ENCODE measurements at places on chromosomes 7 and 10. TPM values are rescaled to one million over a fixed set of nuclear protein-coding genes. Genes with fewer than 3 reads are reported as not detected.

Gene DLX6
- total RNA-seq: not detected

Gene CALHM1
- 0.06 TPM for total RNA-seq

Gene CTNNA3
- total RNA-seq: 12.9 TPM

Gene FAM25C
- not detected for total RNA-seq

Gene IMMP2L
- 12.8 TPM for total RNA-seq

Gene OR13A1
- total RNA-seq: 1.5 TPM

Gene RAB11FIP2
- 50.7 TPM for total RNA-seq

Gene NUTM2D
- 3.4 TPM for total RNA-seq

Gene PARP12
- 0.15 TPM for total RNA-seq

Gene OAT
- 40.8 TPM for total RNA-seq
